Calu3 (cell line): ENCODE measurements at places on chromosomes 12 and 14.
A peak's percentile ranks its signal among the peaks of the same experiment; 100 is the strongest.

- DNase-seq: no peak
Observed at GRCh38 chr14:46571970-46572369, 79.6 kb downstream of the RPL10L start.

DNA sequence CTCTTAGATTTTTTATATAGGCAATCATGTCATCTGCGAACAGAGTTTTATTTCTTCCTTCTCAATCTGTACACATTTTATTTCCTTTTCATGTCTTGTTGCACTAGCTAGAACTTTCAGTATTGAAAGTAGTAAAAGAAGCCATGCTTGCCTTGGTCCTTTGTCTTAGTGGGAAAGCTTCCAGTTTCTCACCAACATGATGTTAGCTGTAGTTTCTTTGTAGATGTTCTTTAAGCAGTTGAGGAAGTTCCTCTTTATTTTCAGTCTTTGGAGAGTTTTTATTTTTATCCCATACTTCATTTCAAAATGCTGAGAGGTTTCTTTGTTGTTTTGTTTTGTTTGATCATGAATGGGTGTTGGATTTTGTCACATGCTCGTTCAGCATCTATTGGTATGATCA, 12.7 kb upstream of the RIMKLB start:
- DNase-seq: no peak

- DNase-seq: no peak
Observed at GRCh38 chr12:29025937-29026336, 123.1 kb upstream of the FAR2 start.

GRCh38 chr12:6899837-6900519, 4.6 kb upstream of the LRRC23 start:
- no peak for DNase-seq

GRCh38 chr14:35218963-35219362, 73.2 kb upstream of the PSMA6 start:
- DNase-seq: no peak

DNA sequence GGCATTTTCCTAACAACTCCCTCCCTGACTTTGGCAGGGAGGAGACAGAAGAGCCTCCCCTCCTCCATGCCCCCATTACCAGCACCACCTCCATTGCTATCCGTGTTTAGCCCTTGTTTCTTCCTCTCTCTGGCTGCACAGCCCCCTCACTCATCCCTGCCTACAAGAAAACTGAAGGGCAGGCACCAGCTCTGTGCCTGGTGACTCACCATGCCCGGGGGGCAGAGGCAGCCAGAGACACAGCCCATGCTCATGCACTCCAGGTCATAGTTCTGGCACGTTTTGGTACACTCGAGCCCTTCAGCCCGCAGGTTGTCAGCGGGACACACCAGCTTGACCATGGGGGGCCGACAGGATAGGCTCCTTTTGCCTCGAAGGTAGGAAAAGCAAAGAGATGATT, 80.4 kb downstream of the VWF start:
- peak; percentile 41 for DNase-seq

- DNase-seq: peak; percentile 80
Observed at GRCh38 chr14:78752518-78753188, 582.5 kb downstream of the NRXN3 start.

DNA sequence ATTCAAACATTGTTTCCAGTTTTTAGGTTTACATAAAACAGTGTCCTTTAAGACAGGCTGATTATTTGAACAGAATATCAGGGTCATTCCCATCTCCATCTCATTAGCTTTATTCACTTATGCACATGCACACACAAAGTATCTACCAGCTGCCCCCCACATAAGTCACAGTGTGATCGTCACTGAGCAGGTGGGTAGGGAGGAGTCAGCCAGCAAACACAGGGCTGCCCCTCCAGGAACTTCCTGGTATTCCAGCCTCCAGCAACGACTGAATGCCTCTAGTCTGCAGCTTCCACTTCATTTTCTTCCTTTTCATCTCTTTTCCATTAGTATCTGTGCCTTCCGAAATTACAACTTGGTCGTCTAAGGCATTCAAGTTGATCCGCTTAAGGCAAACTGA, 48.8 kb upstream of the FOXN3 start:
- DNase-seq: no peak

DNA sequence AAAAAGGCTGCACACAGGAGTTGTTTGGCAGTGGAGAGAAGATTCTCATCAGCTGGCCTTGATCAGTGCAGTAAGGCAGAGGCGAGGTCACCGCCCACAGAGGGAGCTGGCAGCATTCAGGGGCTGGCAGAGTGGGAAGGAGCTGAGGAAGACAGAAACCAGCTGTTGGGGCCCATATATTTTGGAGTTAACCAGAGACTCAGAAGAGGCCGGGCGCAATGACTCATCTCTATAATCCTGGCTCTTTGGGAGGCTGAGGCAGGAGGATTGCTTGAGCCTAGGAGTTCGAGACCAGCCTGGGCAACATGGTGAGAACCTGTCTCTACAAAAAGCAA, 17.7 kb downstream of the SMCO2 start:
- no peak for DNase-seq

GRCh38 chr14:96160913-96161310, 43.7 kb upstream of the BDKRB2 start:
- DNase-seq: no peak

DNA sequence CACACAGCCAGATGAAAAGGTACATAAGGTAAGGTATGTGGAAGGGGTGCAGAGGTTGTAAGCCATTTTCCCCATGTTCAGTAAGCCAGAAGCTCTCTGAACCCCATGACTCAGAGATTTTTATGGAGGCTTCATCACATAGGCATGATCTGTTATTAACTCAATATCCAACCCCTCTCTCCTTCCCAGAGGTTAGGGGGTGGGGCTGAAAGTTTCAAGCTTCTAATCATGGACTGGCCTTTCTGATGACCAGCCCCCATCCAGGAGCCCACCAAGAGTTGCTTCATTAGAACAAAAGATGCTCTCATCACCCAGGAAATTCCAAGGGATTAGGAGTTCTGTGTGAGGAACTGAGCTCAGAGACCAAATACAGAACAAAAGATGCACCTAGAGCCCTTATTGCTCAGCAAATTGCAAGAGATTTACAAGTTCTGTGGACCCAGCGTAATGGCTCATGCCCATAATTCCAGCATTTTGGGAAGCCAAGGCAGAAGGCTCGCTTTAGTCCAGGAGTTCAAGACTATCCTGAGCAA, 103.2 kb upstream of the DAAM1 start:
- no peak for DNase-seq

- no peak for DNase-seq
Observed at GRCh38 chr14:93056840-93057585, 58.7 kb downstream of the ITPK1 start.

DNA sequence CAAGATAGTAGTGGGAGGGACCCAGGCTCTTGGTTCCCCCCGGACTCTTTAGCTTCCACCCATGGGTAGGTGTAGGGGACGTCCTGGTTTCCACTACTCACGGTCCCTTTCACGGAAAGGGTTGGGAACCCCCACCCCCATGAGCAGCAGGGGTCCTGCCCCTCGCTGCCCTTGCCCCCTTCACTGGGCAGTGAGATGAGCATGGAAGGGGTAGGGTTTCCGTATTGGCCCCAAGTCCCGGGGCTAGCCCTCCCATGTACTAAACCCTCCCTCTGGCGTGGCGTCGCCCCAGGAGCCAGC, 12.7 kb downstream of the AGAP2 start:
- no peak for DNase-seq

- no peak for DNase-seq
Observed at GRCh38 chr14:86652526-86652925, 1122.6 kb downstream of the FLRT2 start.
